Astrocyte of the spinal cord (primary cell): ENCODE measurements at places on chromosomes 3 and 15.
A peak's percentile ranks its signal among the peaks of the same experiment; 100 is the strongest.

GRCh38 chr3:11776346-11776745, 70.3 kb downstream of the TAMM41 start:
- no peak for DNase-seq

DNA sequence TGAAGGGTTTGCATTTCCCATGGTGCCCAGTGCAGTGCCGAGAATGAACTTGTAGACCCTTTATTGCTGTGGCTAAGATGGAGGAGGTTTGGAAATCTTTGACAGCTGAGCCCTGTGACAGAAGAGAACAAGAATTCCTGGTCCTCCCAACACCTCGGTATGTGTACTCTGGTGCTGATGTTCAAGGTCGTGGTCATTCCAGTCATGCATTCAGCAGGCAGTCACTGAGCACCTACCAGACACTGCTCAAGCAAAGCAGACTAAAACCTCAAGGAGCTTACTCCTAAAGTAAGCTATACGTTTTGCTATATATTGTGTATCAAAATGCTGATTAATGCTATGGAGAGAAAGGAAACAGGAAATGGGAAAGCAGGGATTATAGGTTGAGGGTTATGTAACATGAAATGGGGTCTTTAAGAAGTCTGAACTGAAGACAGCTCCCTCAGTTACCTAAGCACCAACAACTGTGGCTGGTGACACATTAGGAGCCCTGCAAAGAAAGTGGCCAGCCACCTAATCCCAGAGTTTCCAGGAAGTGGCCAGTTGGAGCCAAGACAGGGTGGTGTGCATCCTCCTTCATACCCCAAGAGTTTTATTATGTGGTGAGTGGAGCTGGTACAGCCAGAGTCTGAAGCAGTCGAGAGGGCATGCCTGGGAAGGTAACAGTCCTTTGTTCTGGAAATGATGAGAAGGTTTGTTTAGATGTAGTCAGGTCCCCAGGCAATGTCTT, 65.0 kb downstream of the CCNL1 start:
- no peak for DNase-seq

GRCh38 chr3:152296971-152297370, 28.2 kb downstream of the MBNL1 start:
- DNase-seq, result no peak

GRCh38 chr3:42503957-42504333, 1.5 kb downstream of the VIPR1 start:
- DNase-seq, result no peak

- peak; percentile 67 for DNase-seq
Measured at GRCh38 chr15:64634576-64635498, 140.6 kb downstream of the RBPMS2 start.

GRCh38 chr3:123489400-123490004, 40.6 kb upstream of the ADCY5 start:
- DNase-seq, result peak; percentile 65

- DNase-seq, result no peak
Measured at GRCh38 chr3:9388142-9388541, 9.3 kb upstream of the SETD5 start.

- DNase-seq, result peak; percentile 13
Measured at GRCh38 chr15:39381517-39381916, 199.4 kb upstream of the THBS1 start.

DNA sequence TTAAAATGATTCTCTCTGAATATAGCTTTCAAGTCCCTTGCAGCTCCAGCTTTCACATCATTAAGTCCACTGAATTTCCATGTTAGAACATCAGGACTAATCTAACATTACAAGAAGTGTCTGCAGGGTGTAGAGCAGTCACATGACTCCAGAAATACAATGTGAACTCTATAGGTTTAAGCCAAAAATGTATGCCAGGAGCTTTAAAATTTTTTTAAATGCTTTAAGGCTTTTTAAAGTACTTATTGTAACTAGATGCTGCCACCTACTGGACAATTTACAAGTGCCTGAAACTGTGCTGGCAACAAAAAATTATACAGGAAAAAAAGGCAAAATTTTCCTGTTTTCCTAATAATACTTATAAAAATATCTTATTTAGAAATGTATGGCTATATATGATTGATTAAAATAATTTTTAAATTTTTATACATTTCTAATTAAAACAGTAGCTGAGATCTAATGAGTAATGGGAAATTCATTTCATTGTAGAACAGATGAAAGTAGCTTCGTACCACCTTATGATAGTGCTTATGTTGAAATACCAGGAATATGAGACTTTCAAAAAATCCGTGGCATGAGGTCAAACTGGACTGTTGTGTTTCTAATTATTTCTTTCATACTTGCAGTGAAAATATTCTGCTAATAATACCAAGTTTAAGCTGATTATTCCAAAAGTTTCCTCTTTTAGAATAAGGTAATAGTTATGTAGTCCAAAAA, 25.7 kb downstream of the FSIP1 start:
- peak; percentile 81 for DNase-seq

- no peak for DNase-seq
Measured at GRCh38 chr3:32709346-32709745, 24.4 kb downstream of the CNOT10 start.

DNA sequence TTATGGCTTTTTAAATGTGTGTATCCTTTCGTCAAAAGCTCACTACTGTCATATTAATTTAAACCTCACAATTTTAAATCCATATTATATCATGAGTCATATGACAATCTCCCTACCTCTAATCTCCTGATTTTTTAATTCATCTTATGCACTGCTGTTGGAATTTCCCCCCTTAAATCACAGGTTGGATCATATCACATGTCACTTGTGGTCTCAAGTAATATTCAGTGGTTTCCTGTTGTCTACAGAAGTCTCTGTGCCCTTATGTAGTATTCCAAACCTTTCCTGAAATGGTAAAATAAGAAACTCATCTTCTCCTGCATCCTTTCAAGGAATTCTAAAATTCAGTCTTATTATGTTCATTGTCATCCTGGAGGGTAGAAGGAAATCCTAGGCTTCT, 116.0 kb upstream of the CBLB start:
- peak; percentile 29 for DNase-seq

DNA sequence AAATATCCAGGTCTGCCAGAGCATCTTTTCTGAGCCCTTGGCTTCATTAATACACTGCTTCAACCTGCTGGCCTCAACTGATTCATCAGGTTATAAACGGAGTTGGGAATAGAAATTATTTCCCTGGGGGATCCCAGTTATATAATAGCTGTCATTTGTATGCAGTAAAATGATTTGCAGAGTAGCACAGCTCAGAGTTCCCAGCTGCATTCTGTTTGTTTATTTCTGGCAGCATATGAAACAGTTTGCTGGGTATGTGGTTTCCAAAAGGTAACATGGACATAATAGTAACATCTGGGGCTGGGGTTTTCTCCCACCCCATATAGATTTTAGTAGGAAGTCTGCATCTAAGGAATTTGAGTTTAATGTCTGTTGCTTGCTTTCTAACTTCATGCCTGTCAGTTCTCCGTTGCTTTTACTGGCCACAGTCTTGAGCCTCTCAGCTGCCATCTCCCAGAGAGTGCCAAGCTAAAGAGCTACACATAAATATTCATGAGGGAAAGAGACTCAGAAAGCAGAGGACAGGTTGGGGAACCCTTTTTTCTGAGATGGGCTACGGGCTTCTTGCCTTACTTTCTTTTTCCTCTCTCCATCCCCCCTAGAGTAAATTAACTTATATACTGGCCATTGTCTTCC, 124.6 kb downstream of the TMEM108 start:
- no peak for DNase-seq

DNA sequence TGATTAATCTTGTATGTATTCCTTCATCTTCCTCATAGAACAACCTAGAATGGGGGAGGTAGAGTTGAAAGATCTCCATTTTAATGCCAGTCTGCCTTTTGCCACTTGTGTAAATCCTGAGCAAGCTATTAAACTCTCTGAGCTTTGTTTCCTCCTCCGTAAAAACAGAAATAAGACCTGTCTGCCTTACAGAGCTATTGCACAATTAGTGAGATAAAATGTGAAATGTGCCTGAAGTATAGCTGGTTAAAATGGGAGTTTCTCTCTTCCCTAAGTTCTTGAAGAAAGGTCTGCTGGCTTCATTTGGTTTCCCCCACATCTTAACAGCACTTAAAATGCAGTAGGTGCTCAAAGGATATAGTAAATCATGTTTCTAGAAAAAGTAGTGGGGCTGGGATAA, 19.0 kb downstream of the ALDH1A2 start:
- no peak for DNase-seq

GRCh38 chr3:122680475-122681283, at the start of gene PARP14:
PARP14 (plus strand) TSS chr3:122680839; CDS start chr3:122680884, 45 bp downstream.
- DNase-seq, result peak; percentile 77

DNA sequence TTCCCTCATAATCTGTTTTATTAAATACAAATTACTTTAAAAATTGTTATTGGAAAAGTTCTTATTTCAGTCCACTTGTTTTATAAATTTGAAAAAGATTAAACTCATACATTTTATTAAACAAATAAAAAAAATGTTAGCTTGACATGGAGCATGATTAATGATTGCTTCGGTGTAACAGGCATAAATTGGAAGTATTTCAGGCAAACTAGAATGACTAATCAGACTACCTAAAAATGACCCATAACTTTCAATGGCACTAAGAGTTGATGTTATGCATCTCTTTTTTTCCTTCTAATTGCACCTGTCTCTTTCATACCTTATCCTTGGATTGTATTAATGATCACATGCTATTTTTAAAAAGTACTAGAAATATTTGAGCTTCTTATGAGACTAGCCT, 343.3 kb downstream of the ZNF385D start:
- no peak for DNase-seq

GRCh38 chr3:70085613-70086012, 86.1 kb downstream of the SAMMSON start:
- no peak for DNase-seq

GRCh38 chr3:11273891-11274291, 1.7 kb downstream of the ATG7 start:
- no peak for DNase-seq

GRCh38 chr15:34582461-34583371, 735 bp downstream of the GOLGA8B start:
- peak; percentile 22 for DNase-seq

DNA sequence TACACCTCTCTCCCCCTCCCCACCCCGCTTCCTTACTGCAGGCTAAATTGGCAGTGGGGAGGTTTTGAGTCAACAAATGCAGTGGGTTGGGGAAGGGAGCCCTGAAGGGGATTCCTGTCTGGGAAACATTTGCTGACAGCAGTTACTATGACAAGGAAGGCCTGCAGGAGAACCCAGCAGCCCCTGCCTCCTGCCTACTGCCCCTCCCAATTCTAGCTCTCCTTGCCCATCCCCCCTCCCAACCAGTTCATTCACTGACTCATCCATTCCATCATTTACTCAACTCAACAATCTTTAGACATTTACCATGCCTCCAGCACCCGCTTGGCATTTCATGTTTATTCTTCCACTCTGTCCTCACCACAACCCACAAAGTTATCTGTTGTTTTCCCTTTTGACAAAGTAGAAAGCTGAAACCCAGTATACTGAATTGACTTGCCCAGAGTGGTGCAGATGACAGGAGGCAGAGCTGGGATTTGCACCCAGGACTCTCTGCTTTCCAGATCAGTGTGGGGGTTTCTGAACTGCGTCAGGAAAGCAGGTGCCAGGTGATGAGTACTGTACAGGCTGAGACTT, 75.0 kb downstream of the MAGEF1 start:
- peak; percentile 62 for DNase-seq

DNA sequence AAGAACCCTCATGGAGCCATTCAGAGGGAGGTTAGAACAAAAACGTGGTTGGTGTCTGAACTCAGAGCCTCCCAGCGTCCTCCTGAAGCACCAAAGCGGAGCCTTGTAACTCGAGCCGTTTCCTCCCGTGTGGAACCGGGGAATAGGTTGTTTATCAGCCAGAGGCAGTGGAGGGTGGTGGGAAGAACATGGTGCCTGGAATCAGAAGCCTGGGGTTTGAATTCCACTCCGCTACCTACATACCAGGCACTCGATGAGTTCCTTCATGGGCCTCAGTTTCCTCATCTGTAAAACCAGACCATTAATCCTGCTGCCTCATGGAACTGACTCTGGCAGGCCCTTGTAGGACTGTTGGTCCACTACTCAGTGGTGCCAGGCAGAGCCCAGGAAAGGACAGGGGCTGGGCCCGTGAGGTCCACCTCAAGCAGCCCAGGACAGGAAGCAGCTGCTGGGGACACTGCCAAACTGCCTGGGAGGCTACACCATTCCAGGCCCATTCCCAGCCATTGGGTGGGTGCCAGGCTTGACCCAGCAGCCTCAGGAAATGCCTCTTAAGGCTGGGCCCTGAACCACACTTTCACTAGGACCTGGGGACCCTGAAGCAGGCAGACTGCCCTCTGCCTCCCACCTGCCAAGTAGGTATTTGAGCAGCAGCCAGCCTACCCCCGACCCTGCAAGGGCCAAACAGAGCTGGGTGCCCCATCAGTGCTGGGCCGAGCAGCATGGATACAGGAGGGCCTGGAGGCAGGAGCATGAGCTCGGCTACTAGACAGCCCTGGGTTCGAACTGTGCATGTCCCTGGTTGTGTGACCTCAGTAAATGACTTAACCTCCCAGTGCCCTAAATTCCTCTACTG, 33.4 kb downstream of the PRKCD start:
- peak; percentile 53 for DNase-seq

DNA sequence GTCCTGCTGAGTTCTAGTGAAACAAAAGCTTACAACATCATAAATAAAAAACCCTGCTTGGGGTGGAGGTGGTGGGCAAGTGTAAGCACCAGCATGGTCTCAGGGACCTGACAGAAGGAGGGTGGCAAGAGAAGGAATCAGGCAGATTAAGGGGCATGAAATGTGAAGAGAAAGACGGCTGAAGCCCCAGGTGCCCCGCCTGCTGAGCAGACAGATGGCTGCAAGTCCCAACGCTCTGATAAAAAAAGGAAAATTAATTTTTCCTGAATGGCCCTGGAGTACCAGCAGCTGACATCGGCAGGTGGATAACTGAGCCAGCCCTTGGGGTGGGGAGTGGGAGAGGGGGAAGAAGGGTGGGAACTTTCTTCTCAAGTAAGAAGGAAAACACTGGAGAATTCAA, 137.9 kb downstream of the XXYLT1 start:
- no peak for DNase-seq

DNA sequence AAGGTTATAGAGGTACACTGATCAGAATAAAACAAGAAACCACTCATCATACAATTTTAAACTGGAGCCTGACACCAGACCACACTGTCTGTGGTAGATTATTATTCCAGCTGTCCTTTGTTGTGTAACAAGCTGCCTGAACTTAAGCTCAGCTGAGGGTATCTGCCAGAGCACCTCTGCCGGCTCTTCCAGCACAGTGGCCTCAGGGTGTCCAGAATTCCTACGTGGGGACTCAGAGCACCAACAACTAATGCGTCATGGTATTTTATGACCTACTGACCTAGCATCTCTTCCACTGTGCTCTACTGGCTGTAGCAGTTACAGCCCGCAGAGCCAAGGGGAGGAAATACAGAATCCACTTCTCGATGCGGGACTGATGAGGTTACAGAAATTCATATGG, 15.6 kb upstream of the RAF1 start:
- peak; percentile 62 for DNase-seq

- DNase-seq, result no peak
Measured at GRCh38 chr3:185534511-185534910, 17.9 kb downstream of the LIPH start.

DNA sequence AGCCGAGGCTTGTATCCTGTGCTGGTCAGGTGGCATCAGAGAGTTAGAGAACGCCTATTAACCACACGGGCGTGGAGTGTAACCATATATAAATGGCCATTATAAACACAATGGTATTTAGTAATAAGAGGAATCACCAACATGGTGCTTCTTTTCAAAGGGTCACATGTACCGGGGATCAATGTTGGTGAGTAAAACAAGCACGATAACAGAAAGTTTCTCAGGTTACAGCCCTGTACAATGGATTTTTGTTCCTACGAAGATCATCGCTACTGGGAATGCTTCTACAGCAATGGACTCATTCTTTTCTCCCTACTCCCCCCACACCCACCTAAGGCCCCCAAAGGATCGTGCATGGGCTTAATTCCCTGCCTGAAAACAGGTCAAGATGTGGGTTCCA, 42.5 kb downstream of the MEIS2 start:
- DNase-seq, result no peak
